ENCODE measurements at places on chromosomes 7 and 10.

DNA sequence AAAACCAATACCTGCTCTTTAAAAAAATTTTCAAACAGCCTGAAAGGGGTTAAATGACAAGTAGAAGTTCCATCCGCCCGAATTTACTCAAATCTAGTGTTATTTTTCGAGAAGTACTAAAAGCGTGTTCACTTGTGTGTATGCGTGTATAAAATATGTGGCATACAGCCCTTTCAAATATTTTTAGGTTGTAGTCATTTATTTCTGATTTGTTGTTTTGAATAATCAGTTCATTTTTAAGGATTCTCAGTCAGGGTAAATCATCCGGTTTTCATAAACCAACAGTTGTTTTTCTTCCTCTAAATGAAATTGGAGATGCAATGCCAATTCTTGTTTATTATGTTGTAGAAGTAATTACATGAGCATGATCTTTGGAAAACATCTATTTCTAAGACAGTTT is 6.9 kb upstream of the SUN1 start:
- DNase-seq, result no peak

GRCh38 chr10:10854725-10855124 is 162.9 kb upstream of the CELF2 start:
- no peak for DNase-seq

DNA sequence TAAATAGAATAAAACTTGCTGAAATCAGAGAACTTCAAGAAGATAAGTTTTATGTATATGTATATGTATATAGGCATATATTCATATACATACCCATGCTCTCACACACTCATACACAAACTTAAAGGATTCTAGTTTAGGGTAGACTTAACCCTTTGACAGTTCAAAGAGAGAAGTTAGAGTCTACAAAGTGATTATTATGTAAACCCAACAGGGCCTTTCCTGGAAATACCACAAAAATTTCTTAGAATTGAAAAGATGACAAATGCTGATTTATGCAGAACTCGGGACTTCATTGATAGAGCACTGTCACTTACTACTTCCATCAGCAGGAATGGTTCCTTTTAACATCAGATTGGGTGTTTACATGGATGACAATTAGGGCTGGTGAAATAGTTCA is 763.5 kb downstream of the AUTS2 start:
- no peak for DNase-seq

- peak; percentile 38 for DNase-seq
Observed at GRCh38 chr10:130190737-130191115, 54.5 kb downstream of the GLRX3 start.

DNA sequence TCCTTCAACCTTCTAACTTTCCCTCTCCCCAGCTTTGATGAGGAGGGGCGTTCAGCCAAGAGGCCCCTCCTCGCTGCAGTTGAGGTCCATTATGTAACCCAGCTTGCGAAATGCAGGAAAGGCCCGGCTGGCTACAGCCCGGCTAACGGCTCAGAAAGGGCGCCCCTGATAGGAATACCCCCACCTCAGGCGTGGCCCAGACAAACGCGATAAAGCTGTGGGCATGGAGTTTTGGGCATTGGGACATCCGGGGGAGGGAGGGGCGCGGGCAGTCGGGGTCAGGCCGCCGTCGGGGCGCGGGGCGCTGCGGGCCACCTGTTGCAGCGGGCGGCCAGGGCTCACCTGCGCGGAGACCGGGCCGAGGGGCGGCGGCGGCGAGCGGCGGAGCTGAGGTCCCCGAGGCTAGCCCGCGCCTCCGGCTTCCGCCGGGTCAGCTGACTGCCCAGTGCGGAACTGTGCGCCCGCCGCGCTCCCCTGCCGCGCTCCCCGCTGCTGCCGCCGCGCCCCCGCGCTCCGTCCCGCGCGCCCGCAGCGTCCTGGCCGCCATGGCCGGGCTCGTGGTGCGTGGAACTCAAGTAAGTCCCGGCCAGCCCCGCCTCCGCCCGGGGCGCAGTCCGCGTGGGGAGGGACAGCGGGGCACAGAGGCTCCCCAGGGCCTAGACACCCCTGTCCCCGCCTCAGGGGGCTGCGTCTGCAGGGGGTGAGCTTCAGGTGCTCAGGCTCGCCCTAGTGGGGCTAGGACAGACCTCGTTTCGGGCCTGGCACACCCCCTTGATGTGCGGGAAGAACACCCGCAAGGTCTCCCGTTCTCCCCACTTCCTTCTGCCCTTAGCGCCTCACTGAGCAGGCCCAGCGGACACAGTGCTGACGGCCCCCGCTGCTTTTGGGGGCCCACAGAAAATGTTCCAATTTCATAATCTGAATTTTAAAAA is at the start of gene LRMDA:
TSS of gene LRMDA (plus strand) at position 445 of the 932 bp plus-strand sequence.
- peak; percentile 55 for DNase-seq

Data from GM23338 (cell line).